ENCODE measurements at places on chromosomes 16 and 17.

DNA sequence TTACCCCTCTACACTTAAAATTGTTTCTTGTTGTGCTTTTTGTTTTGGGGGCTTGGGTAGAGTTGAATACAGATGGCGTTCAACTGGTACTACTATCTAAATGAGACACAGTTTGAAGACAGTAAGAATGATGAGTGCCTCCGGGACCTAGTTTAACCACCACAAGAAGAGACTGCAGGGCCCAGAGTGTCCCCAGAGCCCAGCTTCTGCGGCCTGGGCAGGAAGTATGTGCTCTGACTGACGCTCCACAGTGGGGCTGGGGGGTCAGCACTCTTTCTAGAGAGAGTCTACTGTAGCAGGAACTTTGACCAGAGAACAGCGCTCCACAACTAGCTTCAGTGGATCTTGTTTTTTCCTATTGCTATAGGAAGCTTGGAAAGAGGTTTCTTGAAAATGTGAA lies 174.0 kb downstream of the VPS53 start:
- DNase-seq: no peak

DNA sequence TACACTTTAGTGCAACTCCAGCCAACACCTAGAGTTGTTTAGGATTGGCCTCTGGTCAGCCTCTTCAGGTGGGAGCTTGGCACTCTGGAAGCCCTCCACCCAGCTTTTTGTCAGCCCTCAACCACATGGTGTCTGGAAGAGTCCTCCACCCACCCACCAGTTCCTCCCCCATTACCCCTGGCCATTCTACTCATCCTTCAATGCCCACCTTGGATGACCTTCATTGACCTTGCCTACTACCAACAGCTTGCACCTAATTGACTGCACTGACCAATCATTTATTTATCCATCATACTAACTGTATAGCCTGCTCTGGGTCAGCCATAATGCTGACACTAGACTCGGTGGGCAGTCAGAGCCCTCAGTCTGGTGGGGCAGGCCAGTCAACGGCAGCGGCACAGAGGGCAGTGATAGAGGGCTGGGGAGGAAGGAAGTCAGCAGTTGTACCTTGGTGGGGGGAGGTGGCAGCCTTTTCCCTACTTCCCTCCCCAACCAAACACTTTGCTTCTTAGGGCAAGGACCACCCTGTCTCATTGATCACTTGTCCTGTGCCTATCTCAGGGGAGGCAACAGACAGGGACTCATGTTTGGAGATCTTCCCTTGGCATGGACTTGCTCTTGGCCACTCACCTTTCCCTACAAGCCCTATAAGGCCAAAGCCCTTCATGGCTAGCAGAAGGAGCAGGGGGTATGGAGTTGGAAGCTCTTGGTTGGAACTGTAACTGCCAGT lies 29.3 kb downstream of the SLC13A5 start:
- DNase-seq: no peak

GRCh38 chr16:2081201-2082084 lies 33.7 kb downstream of the TSC2 start:
- DNase-seq: no peak

DNA sequence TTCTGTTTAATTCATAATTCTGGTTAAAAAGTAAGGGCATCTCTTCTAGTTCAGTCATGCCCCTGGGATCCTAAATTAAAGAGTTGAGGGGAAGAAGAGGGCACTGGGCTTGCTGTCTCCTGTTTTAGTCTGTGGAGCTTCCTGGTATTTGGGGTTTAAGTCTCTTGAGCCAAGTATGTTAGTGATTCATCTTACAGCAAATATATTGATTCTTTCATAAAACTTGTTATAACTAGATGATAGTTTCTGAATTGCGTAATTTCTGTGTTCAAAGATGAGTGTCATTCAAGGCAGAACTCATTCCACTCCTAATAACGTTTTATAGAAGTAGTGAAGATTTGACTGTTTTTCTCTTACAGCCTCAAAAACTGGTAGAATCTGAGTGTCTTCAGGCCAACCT lies 1.7 kb downstream of the TXNDC17 start:
- DNase-seq: no peak

- DNase-seq: no peak
These were observed 69.6 kb downstream of the BCAS3 start for GRCh38 chr17:60747069-60747808.

DNA sequence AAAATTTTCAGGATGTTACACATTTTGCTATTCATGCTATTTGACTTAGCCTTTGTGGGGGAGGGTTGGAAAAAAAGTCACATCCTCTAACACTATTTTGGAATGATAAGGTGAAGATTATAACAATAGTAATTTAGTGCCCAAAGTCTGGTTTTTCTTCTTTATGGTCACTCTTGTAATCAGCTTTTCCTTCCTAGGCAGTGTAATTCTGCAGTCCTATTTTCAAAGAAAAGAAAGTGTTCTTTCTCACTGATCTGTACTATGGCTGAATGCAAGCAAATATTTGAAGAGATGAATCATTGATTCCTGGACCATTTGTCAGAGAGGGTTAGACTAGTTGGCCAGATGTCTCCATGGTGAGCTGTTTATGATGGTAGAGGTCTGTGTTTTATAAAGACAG lies 8.4 kb downstream of the RSPRY1 start:
- DNase-seq: no peak

DNA sequence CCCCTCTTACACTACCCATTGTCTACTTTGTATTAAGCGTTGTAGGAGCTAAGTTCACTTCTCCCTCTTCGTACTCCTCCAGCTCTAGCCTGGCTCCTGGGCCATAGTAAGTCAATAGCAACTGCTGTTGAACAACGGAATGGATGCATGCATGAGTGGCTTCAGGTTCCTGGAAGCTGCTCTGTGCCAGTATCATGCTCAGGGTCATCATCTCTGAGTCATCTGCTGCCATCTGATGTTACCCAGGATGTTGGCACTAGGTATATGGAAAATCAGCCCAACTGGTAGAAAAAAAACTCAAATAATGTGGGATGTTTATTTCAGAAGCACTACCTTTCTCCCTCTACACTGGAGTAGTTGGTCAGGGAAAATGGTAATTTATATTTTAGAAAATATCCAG lies 536.8 kb downstream of the NPIPA7 start:
- DNase-seq: no peak

DNA sequence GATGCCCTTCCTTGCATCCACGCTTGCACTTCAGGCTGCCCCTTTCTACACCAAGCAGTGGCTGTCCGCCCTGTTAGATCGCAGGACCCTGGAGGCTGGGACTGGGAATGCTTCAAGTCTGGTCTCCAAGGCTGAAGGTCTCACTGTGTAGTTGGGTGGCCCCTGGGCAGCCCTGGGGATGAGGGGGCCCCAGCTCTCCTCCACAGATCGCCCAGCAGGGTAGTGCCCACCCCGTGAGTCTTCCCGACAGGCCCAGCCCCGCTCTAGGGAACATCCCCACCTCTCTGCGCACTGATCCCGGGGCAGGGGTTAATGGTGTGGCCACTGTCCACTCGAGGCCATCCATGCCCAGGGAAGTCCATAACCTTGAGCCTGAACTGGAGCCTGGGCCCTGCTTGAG lies 10.3 kb downstream of the ZNF213 start:
- DNase-seq: no peak

- DNase-seq: peak; percentile 80
These were observed 17.3 kb upstream of the EEF2K start for GRCh38 chr16:22188595-22189442.

DNA sequence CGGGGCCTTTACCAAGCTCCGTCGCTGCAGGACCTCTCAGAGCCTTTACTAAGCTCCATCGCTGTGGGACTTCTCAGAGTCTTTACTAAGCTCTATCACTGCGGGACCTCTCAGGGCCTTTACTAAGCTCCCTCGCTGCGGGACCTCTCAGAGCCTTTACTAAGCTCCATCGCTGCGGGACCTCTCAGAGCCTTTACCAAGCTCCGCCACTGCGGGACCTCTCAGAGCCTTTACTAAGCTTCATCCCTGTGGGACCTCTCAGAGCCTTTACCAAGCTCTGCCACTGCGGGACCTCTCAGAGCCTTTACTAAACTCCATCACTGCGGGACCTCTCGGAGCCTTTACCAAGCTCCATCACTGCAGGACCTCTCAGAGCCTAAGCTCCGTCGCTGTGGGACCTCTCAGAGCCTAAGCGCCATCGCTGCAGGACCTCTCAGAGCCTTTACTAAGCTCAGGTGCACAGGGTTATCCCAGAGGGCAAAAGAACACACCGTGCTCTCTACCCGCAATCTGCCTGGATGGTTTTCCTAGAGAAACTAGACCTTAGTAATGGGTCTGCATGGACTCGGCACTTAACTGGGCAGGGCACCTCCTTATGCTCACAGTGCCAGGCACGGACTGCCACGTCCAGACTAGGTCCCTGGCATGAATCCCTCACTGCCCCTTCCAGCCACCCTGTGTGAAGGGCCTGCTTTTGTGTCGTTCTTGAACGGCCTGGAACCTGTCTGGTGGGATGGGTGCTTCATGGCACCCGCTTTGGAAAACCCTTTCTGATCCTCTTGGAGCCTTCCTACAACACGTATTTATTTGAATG lies 69.2 kb upstream of the DOC2B start:
- no peak for DNase-seq

- no peak for DNase-seq
These were observed 24.1 kb upstream of the DYNLL2 start for GRCh38 chr17:58059141-58059540.

- no peak for DNase-seq
These were observed 104.5 kb downstream of the HS3ST4 start for GRCh38 chr16:25796239-25796638.

GRCh38 chr16:11076259-11077018 lies 132.1 kb downstream of the CLEC16A start:
- no peak for DNase-seq

- DNase-seq: no peak
These were observed 85.9 kb upstream of the SMURF2 start for GRCh38 chr17:64747938-64748540.

DNA sequence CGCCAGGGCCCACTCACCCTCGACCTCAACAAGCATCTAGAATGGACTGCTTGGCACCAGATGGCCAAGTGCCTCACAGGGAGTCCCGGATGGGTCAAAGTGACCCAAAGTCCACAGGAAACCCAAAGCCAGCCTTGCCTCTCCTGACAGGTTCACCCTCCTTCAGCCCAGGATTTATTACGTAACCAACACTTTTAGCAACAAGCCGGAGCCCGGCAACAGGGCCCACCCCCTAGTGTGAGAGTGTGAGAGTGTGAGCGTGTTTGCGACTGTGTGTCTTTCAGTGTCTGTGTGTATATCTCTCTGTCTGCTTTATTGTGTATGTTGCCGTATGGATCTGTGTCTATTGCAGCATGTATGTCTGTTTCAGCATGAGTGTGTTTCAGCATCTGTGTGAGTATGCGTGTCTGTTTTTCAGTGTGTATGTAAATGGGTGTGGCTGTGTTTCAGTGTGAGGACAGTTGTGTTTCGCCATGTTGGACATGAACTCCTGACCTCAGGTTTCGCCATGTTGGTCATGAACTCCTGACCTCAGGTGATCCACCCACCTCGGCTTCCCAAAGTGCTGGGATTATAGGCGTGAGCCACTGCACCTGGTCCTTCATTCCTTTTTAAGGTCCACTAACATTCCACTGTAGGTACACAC lies 13.7 kb upstream of the PEMT start:
- DNase-seq: no peak

DNA sequence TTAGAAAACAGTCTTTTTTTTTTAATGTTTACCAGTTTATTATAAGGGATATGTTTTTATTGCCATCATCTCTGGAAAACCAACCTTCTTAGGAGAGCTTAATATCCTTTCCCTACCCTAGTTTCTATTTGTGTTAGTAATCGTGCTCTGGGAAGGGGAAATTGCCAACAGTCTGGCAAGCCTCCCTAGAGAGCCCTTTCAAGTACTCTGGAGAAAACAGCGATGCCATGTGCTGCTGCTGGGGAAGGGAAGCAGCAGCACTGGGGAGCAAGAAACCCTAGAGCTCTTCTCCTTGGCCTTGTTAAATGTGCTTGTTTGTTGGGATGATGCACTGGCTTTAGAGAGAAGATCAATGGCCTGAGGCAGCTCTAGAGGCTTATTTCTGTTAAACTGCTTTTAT lies 10.3 kb downstream of the RETREG3 start:
- peak; percentile 66 for DNase-seq

GRCh38 chr16:66850115-66850815 lies 6.1 kb downstream of the CA7 start:
- no peak for DNase-seq

DNA sequence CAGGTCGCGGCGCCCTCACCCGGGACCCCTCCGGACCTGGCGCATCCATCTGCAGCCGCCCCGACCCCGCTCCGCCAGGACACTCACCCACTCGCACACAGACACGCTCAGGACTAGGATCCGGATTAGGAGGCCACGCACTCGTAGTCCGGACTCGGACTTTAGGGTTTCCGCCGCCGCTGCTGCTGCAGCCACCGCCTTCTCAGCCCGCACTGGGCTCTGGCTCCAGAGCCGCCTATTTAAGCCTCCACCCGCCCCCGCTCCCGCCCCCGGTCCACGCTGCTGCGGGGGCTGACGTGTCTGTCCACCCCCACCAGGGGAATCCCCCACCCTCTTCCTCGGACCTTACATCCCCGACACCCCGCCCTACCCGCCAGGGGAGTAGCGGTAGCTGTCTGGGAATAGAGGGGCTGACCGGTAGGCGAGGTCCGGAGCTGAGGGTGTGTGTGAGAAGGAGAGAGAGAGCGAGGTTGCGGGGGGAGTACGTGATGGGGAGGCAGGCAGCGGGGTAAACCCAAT lies at the start of gene RRAD:
RRAD (minus strand) TSS at position 214 of the 519 bp plus-strand sequence. CDS start 356 bp downstream, outside the sequence.
- no peak for DNase-seq

DNA sequence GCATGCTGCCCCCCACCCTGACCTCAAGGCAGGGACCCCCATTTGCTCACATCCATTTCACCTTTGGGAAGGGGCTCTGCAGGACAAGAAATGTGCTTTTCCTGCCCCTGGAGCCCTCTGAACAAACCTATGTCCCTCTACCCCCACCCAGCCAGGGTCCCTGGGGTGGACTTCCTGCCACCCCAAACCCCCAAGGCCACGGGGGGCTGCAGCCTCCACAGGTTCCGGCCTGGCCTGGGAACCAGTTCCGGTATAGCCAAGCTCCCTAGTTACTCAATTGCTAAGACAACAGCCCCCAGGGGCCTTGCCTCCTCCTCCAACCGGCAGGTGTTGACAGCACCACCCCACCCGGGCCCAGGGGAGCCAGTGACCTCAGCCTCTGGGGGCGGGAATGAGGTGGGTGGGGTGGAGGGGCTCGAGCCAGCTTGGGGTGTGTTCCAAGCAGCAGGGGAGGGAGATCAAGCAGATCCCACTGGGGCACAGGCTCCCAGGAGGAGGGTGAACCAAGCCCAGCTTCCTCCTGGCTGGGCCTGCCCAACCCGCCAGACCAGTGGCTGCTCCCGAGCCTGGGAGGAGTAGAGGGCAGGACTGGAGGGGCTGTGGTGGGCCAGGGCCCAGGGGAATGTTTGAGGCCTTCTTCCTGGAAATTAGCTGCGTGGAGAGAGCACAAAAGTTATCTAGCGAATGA lies 6.6 kb downstream of the PNMT start:
- peak; percentile 73 for DNase-seq

GRCh38 chr17:65064452-65065019 lies 8.0 kb upstream of the GNA13 start:
- no peak for DNase-seq
